ENCODE measurements at places on chromosomes 2 and 18. TPM values are rescaled to one million over a fixed set of nuclear protein-coding genes. Genes with fewer than 3 reads are reported as not detected.

The SH3RF3 gene
- 3.4 TPM for total RNA-seq

The NPPC gene
- not detected for total RNA-seq

The RNF125 gene
- not detected for total RNA-seq

The DYNAP gene
- not detected for total RNA-seq

The CHRNG gene
- total RNA-seq: not detected

The AQP12A gene
- not detected for total RNA-seq

The POTEJ gene
- total RNA-seq: not detected

The SLC14A1 gene
- 135 TPM for total RNA-seq

The POTEC gene
- not detected for total RNA-seq

The FABP1 gene
- not detected for total RNA-seq

The MYL12B gene
- total RNA-seq: 376 TPM

The OSR1 gene
- 1.2 TPM for total RNA-seq

The SIX3 gene
- not detected for total RNA-seq

The SYT4 gene
- total RNA-seq: not detected

The ZBTB7C gene
- not detected for total RNA-seq

The TCF23 gene
- not detected for total RNA-seq

The GYPC gene
- 37.4 TPM for total RNA-seq

Measured in smooth muscle cell of the umbilical artery (primary cell).